Cerebellum (tissue), 4 donors: ENCODE measurements at places on chromosomes 2 and 18.

GRCh38 chr2:39693245-39693644, 27.5 kb downstream of the TMEM178A start:
- no peak for DNase-seq

DNA sequence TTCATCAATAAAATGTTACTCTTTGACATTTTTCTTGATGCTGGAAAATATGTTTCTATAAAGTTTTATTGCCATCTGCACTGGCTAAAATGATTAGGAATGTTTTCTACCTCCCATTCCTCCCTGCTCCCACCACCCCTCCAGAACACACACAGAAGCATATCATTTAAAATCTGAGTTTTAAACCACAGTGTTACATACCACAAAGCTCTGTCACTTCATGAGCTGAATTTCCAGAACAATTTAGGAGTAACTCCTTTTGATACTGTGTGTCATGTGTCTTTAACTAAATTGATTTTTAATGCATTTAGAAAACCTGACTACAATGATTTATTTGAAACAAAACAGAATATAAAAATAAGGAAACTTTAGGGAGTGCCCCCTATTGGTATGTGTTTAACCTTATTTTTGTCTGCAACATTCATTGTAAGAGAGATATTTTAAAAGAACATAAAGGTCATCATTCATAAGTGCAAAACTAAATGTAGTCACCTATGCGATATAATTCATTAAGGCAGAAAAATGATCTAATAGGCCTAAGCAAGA, 52.0 kb downstream of the FEZ2 start:
- no peak for DNase-seq

DNA sequence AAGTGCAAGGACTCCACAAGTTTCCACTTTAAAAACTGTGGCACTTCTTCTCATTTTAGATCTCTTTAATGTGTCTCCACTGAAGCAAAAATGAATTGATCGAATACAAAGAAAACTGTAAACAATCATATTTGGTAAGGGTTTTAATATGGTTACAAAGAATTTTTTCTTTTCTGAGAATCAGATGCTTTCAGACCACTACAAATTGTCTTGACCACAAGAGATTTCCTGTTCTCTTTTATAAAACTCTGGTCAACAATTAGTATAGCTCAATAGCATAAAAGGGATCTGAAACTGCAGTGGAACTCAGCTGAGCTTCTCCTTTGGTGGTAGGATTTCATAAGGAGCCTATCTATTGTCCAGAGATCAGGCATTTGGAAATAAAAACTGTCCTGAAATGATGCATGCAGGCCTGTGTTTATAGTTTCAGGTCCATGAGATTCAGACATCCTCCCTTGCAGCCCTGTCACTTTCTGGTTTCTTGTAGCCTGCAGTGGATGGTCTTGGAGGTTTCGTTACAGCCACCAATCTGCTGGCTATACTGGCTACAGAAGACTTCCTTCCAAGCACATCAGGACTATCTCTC, 120.0 kb downstream of the DOCK10 start:
- DNase-seq, result no peak

DNA sequence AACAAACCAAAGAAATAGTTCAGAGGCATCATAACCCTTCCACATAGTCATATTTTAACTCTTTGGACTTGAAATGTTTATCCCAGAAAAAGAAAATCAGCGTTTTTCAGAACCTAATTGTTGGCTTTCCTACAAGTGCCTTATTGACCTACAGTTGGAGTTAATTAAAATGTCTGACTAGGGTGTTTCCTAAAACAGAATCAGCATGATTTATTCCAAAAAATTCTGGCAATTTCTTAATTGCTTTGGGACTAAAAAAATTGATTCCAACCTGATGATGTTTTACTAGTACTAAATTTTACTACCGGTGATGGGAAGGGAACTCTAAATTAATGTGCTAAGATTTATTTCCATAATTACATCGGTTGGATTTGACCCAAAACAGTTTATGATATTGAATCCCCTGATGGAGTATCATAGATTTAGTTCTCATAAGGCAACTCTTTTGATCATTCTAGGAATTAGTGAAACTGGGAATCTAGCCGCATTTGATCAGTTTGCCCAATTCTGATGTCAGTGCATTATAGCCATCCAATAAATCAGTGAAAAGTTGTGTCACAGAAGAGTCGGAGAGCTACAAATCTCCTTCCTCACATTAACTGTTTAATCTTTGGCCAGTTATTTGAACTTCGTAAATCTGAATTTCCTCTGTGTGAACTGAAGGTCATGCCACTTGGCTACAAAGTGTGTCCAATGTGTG, 134.3 kb upstream of the DSEL start:
- DNase-seq, result no peak

DNA sequence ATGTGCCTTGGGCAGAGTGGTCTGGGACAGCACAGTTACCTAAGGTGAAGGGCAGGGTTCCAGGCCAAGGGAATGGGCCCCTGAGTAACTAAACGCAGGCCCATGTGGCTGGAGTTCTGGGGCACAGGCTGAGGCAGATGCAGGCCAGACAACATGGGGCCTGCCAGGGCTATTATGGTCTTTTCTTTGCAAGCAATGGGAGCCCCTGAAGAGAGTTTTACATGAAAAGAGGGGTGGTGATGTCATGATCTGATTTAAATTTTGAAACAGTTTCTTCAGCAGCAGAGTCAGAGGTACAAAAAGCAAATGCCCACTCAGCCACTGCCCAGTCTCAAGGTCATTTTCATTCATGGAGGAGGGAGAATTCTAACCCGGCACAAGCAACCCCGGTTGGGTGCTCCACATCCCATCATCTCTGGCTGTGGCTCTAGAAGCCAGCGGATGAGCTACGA, 5.6 kb downstream of the CHST10 start:
- DNase-seq, result no peak

DNA sequence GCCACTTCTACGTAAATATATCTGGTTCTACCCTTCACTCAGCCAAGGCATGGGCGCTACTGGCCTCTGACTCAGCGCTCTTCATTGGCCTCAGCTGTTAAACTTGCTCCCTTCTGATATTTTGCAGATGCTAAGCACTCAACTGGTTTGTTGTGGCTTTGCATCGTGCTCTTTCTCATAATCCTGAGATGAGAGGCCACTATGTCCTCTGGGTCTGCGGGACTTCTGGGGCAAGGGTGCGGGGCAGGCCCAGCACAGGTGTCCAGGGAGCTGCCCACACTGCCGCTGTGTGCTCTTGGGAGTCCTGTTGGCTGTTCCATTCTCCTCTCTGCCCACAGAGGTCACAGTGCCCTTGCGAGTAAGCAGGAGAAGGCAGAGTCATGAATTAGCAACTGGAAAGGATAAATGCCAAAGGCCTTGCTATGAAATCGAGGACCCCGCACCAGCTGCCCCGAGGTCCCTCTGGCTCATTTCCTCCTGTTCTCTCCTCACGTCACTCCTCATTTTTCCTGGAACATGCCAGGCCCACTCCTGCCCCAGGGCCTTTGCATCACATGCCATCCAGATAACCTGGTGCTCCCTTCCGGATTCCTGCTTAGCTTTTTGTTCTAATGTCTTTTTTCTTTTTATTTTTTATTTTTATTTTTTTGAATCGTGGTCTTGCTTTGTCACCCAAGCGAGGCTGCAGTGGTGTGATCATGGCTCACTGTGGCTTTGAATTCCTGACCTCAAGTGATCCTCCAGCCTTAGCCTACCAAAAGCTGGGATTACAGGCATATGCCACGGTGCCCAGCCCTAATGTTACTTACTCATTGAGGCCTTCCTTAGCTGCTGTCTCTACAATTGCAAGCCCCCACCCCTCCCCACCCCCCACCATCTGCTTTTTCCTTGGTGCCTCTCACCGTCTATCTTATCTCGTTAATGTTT, 34.9 kb upstream of the MAT2A start:
- DNase-seq, result no peak

DNA sequence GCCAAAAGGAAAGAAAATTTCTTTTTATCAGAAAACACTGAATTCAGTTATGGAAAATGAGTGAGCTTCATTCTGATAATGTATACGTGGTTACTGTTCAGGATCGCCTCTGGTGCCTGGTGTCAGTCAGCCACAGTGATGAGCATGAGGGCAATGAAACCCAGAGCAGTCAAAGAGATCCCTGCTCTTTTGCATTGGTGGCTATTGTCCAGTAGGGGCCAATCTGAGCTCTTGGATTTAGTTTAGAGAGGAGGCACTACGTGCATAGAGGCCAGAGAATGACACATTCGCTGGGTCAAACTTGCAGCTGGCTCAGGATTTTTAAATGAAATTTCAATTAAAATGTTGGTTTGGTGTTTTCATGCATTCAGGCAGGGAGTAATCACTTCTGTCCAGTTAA, 522.9 kb downstream of the TMEM182 start:
- DNase-seq, result no peak

DNA sequence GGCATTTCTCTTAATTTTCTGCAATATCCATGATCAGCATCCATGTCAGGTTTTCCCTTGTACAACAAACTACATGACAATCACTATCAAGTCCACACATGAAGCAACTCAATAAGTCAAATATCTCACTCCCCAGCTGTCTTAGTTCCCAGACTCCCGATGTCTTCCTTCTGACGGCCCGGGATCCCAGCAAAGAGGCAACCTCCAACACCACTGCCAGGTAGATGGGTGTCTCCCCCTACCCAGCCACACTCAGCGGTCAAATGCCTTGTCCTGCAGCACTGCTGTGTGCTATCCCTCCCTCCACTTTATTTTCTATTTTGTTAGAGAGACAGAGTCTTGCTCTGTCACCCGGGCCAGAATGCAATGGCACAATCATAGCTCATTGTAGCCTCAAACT, 23.3 kb downstream of the TRABD2A start:
- no peak for DNase-seq

DNA sequence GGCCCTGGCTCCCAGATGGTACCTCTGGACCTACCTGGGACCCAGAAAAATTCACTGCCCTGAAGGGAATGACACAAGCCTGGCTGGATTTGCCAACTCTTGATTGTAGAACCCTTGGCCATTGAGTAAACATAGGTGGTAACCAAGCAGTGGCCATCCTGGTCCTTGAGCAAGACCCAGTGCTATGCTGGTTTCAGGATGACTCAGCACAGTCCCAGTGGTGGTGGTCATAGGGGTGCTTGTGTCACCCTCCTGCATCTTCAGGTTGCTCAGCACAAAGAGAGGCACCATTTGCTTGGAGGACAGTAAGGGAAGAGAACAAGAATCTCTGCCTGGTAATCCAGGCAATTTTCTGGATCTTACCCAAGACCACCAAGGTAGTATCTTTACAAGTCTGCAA, 52.9 kb downstream of the UPP2 start:
- no peak for DNase-seq
